ENCODE measurements at places on chromosomes 4 and X.

DNA sequence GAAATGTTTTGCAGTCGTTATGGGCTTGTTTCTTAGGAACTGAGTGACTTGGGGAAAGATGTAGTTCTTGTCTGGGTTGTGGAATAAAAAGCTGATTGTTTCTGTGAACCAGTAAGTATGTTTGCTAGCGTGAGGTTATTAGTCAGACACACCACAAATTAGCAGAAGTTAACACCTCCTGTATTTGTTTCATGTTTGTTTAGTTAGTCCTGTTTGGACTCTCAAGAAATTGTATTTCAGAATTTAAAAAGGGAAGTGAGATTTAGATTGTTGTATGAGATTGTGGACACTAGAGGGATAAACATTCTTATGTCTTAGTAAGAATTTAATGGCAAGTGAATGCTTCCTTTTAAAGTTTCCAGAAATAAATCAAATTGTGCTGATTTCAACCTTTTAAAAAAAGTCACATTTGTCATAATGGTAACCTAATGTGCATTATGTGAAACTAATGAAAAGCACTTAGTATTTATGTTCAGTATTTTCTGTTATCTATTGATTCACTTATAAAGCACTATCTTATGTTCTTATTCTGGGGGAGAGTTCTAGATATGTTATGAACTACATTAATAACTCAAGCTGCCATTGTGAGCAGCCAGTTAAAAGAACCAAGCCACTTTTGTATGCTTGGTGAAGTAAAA is 25.6 kb downstream of the ATP10D start:
- no peak for DNase-seq

- no peak for DNase-seq
Measured at GRCh38 chrX:20383477-20383876, 116.8 kb upstream of the RPS6KA3 start.

DNA sequence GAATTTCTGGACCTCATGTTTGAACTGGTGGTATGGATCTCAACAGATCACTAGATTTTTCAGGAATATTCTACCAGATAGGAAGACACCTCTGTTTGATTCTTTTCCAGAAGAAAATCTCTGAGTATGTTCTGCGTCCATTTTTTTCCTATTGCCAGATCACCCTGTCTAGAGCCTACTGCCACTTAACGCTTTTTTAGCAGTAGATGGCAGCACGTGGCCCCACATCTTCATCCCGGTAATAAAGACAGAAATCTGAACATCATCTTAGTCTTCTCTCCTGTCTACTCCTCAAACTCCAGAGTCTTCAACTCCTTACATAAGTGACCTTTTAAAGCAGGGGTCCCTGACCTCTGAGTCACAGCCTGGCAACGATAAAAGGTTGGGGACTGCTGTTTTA is 184.7 kb downstream of the TMA16 start:
- DNase-seq = no peak

- DNase-seq = no peak
Measured at GRCh38 chr4:21709761-21710160, 238.8 kb downstream of the KCNIP4 start.

DNA sequence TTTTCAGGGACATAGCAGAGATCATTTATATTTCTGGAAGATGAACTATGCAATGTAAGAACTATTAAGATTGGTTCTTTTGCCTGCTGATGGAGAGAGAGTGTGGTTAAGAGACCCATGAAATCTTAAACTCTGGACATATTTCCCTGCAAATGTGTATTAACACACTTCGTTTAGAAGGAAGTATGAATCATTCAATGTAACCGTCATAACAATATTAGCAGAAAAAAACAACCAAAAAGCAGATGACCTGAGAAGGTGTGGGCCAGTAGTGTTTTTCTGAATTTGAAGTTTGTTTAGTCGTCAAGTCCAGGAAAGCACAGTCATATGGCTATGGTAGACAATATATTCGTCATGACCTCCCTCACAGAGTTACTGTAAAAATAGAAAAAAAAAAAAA is 2.5 kb upstream of the TMPRSS11D start:
- no peak for DNase-seq

DNA sequence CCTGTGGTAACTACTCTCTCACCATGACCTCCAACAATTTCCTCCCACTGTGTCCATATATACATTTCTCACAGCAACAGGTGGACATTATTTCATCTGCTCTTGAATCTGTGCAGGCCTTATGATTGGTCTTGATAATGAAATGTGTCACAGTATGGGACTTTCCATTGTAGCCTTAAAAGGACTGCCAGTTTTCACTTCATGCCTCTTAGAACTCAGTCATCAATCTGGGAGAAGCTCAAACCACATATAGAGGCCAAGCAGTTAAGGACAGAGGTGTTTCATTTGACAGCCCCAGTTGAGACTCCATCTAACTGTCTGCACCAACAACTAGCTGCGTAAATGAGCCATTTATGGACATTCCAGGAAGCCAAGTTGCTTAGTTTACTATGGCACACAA is 1534.8 kb downstream of the ARAP2 start:
- no peak for DNase-seq

GRCh38 chr4:98204236-98204553 is 57.0 kb upstream of the RAP1GDS1 start:
- no peak for DNase-seq

- DNase-seq = no peak
Measured at GRCh38 chr4:154559141-154559493, 3.7 kb upstream of the FGB start.

- DNase-seq = no peak
Measured at GRCh38 chr4:120870279-120870673, 52.2 kb downstream of the PRDM5 start.

GRCh38 chr4:76178296-76178695 is 30.1 kb upstream of the NUP54 start:
- DNase-seq = no peak

DNA sequence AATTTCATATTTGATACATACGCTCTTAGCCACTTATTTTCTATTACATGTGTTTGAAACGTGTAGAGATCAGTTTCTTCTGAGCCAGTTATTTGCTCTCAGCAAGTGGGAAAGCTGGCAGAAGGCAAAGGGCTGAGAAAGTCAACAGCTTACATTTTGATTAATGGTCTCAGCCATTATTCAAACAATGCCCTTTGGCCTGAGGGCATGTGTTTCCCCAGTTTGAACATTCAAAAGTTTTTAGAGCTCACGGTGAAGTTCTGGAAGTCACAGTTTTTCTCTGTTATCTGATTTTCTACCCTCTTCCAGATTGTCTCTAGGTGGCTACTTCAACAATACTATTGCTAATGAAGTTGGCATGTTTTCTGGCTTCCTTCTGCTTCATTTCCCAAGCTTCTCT is 591.8 kb upstream of the CPEB2 start:
- DNase-seq = no peak

DNA sequence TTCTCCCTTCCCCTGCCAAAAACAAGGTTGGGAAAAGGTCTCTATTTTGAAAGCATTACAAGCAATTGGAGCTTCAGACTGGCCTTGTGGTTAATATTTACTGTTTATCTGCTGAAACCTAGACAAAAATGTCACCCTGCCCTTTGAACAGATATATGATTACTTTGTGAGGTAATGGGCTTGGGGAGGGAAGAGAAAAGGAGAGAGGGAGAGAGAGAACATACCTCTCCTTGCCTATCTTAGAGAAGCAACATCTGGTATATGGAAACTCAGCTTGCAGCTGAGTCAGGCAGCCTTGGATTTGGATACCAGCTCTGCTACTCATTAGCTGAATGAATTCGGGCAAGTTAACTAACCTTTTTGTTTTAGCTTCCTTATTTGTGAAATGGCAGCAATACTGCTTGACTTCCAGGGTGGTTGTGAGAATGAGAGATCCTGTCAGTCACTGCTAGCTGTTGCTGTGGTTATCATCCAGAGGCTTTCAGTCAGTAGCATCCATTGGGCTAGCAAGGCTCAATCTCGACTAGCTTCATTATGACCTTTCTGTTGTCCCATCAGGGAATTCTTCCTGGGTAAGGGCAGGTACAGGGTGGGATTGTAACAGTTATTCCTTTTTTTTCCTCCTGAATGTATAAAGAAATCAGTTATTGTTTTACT is 41.1 kb downstream of the ZFX start:
- no peak for DNase-seq

GRCh38 chr4:34619531-34620162 is 1624.7 kb downstream of the ARAP2 start:
- no peak for DNase-seq

- no peak for DNase-seq
Measured at GRCh38 chrX:19403696-19404095, 60.0 kb downstream of the PDHA1 start.

- no peak for DNase-seq
Measured at GRCh38 chr4:154519214-154519613, 27.6 kb upstream of the DCHS2 start.

DNA sequence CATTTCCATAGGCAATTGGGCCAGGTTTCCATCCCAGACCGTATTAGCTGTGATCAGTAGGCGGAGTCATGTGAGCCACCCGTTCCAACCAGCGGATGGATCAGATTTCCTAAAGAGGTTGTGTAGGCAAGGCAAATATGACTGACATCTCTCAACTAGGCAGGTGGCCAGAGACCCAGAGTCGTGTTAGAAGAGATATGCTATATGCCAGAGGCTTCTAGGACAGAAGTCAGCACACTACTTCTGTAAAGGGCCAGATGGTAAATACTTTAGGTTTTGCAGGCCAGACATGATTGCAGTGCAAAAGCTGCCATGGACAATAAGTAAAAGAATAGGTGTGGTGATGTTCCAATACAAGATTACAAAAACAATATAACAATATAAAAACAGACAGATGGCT is 788.4 kb downstream of the RPA4 start:
- no peak for DNase-seq

DNA sequence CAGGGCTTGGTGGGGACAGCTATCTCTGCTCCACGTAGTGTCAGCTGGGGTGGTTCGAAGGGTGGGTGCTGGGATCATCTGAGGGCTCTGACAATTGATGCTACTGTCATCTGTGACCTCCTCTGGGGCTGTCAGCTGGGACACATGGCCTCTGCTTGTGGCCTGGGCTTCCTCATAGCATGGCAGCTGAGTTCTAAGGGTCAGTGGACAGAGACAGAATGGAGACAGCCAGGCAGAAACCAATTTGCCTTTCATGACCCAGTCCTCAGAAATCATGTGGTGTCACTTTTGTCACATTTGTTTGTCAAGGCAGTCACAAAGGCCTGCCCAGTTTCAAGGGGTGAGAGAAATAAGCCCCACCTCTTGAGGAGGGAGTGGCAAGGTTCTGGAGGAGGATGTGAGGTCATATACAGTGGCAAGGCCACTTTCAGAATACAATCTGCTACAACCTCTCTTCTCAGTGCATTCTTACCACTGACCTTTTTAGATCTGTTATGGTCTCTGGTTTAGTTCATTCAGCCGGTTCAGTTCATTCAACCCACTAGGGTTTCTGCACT is 103.6 kb upstream of the BCOR start:
- no peak for DNase-seq

Measured in smooth muscle cell of the brain vasculature (primary cell).